ENCODE measurements at places on chromosomes 6 and 20. TPM values are rescaled to one million over a fixed set of nuclear protein-coding genes. Genes with fewer than 3 reads are reported as not detected.

DNA sequence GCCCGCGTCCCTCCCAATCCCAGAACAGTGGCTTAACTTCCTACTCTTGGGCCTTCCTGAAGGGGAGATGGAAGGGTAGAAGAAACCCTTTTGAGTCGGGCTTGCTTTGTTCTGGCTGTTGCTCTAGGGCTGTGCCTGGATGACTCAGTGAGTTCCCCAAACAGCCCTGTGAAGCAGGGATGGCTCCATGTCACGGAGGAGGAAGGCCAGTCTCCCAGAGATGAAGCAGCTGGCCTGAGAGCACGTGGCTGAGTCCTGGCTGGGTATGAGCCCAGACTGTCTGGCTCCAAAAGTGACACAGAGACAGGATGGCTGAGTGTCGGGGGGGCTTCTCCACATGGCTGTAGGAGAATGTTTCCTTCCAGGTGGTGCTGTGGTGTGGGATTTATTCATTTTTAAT is 4.6 kb downstream of the SYTL3 start:
- DNase-seq: peak; percentile 96

The PRR18 gene
- not detected for total RNA-seq

- DNase-seq: peak; percentile 91
These were observed 847 bp upstream of the NCR2 start for GRCh38 chr6:41334482-41335040.

DNA sequence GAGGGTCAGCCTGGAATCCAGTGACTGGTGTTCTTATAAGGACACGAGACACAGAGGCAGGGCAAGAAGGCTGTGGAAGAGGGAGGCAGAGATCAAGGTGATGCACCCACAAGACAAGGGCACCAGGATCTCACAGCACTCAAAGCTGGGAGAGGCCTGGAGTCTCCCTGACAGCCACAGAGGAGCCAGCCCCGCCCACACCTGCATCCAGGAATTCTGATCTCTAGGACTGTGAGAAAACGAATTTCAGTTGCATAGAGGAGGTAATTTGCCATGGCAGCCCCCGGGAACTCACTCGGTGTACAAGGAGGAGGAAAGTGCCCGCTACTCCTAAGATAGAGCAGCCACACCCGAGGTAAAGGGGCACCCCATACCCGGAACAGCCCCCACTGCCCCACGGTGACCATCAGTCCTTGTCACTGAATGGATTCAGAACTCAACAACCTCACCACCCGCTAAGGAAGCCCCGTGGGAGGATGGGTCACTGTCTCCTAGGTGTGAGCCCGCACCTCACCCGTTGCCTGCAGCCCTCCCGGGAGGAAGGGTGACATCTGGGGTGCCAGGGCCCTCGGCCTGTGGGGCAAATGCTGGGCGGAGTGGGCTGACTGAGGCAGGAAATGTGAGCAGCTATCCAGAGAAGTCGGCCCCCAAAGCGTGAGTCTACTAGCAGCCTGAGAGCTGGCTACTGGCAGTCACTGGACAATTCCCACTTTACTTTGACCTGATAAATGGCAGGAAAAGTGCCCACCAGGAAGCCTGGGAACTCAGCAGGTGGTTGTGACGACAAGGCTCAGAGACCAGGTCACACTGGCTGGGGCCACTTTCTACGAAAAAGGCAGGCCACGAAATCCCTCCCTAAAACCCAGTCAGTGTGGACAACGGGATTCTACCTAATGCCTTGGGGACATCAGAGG is 22.4 kb downstream of the DLL1 start:
- DNase-seq: no peak

The SLC35F1 gene
- 6.3 TPM for total RNA-seq

GRCh38 chr20:42379385-42379784 is 761.2 kb upstream of the CHD6 start:
- DNase-seq: no peak
